ENCODE measurements at places on chromosomes 16 and 17.

GRCh38 chr17:34728771-34729310 lies 149.5 kb downstream of the TMEM132E start:
- no peak for DNase-seq

GRCh38 chr16:50925758-50926357 lies 184.0 kb downstream of the CYLD start:
- DNase-seq, result no peak

GRCh38 chr17:70329721-70330120 lies 160.4 kb downstream of the KCNJ2 start:
- DNase-seq, result no peak

DNA sequence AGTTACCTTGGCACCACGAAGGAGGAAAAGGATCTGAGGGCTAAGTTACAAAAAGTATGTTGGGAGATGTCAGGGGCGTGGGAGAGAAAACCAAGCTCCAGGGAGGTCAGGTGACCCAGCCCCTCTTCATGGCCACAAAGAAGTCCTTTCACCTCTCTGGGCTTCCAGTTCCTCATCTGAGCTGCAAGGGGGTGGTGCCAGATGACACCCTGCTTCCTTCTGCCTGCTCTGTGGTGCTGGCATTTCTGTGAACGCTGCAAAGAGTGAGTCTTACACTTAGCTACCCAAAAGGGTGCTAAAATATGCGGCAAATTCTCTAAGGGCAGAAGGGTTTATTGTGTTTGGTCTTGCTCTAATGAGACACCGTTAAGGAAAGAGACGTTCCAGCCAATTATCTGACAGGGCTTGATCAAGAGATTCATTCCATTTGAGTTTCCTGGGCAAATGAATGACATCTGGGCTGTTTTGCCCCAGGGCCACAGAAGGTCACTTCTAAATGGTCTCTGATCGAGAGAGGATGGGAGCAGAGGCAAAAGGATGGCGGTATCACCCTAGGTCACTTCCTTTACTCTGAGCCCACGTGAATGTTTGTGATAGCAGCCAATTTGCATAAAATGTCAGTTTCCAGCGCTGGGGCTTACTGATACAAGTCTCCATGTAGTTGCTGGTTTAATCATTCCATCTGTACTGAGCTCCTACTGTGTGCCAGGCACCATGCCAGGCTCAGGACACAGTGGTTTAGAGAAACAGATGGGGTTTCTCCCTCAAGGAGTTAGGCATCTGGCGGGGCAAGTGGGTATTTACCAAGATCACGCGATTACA lies 210.2 kb downstream of the KATNIP start:
- DNase-seq, result peak; percentile 83

DNA sequence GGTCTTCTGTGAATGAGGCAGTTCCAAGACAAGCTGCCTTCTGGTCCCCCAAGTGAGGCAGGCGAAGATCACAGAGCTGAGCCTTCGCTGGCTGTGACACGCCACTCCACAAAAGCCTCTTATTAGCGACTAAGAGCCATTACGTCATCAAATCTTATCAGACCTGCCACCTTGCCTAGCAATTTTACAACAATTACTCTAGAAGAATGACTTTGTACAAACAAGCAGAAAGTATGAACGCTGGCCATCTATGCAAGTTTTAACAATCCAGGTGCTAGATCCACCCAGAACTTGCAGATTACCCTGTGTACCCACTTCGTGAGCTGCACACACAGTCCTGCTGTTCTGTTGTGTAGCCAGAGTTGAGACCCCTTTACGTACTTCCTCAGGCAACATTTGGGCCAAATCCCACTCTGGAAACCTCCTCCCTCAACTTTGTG lies 3.8 kb upstream of the ICAM2 start:
- no peak for DNase-seq

GRCh38 chr16:79170555-79171246 lies 429.8 kb downstream of the MAF start:
- peak; percentile 55 for DNase-seq

- DNase-seq, result no peak
These were observed 8.3 kb downstream of the PRSS8 start for GRCh38 chr16:31127182-31127581.

DNA sequence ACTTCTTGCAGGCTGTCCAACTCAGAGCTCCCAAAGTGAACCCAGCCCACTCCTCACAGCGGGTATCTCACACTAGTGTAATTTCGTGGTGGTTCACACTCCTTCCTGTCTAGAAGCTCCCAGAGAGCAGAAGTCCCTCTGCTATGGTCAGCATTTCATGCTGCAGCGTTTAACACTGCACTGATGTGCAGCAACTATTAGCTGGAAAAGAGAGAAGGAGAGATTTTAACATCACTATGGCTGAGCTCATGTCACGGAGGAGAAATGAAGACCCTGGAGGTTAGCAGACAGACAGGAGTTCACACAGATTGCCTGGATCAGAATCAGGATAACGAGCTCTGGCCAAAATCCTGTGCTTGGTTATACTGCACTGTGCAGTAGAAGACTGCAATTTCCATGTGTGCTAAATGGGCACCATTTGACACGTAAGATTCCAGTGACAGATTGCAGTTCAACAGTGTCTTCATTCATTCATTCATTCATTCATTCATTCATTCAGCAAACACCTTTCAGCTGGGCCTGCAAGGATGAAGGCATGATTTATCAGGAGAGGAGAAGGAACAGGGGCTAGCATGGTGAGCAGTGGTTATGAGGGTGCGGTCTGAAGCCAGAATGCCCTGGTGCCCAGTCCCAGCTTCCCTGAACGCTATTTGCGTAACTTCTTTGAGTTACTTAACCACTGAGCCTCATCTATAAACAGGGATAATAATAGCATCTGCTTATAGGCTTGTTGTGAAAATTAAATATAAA lies 5.3 kb upstream of the CCL1 start:
- DNase-seq, result no peak

DNA sequence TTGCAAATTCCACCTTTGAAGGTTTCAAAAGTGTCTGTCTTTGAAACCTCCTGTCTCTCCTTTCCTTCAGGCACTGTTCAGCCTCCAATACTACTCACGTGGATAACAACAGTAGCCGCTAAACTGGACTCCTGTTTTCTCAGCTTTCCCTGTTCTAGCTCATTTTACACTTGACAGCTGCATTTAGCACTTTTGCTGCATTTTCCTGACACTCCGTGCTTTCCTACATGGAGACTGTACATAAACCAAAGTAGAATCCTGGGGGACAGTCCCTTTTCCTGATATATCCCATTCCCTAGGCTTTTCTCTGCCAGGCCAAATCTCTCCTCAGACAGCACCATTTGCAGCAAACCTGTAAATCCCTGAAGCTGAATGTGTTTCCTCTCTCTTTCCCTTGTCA lies 3.6 kb downstream of the CCL5 start:
- DNase-seq, result no peak
